MCF 10A (cell line): ENCODE measurements at places on chromosomes 6 and 20. TPM values are rescaled to one million over a fixed set of nuclear protein-coding genes. Genes with fewer than 3 reads are reported as not detected.

Gene TBX18
- total RNA-seq: 0.39 and 0.42 TPM in 2 replicates

Gene CARMIL1
- 23.0 and 25.2 TPM in 2 replicates for total RNA-seq

Gene THBS2
- total RNA-seq: 0.05 TPM in 1 of 2 replicates, not detected in the other

Gene POU5F1
- 1.5 and 2.0 TPM in 2 replicates for total RNA-seq

Gene CLDN20
- not detected in 2 replicates for total RNA-seq

Gene DEF6
- total RNA-seq: 17.8 and 23.1 TPM in 2 replicates

Gene MAP7
- 15.4 and 17.2 TPM in 2 replicates for total RNA-seq

Gene BEND6
- total RNA-seq: 2.1 and 4.2 TPM in 2 replicates

Gene IDH3B
- total RNA-seq: 80.5 and 102 TPM in 2 replicates

Gene CASP8AP2
- total RNA-seq: 11.3 and 11.5 TPM in 2 replicates

Gene TP53TG5
- total RNA-seq: not detected in 2 replicates

Gene POPDC3
- 7.3 and 7.9 TPM in 2 replicates for total RNA-seq

Gene FAM209A
- 0.42 TPM in 1 of 2 replicates, not detected in the other for total RNA-seq

Gene MYLK2
- 0.14 and 0.32 TPM in 2 replicates for total RNA-seq

Gene HCK
- total RNA-seq: not detected in 2 replicates

Gene HNF4A
- total RNA-seq: 0.22 TPM in 1 of 2 replicates, not detected in the other

Gene TMEM151B
- total RNA-seq: not detected in 2 replicates

Gene SNX9
- 33.1 and 37.4 TPM in 2 replicates for total RNA-seq

Gene PRKN
- total RNA-seq: 2.5 and 6.0 TPM in 2 replicates

Gene PNPLA1
- total RNA-seq: 0.27 TPM in 1 of 2 replicates, not detected in the other

Gene TRIM31
- not detected in 2 replicates for total RNA-seq

Gene ZC3H12D
- 0.29 TPM in 1 of 2 replicates, not detected in the other for total RNA-seq

Gene HDDC2
- total RNA-seq: 141 and 167 TPM in 2 replicates
